T follicular helper cell (primary cell): ENCODE measurements at places on chromosomes 5 and 9.
A peak's percentile ranks its signal among the peaks of the same experiment; 100 is the strongest.

GRCh38 chr9:27489087-27489876 is 34.8 kb upstream of the IFNK start:
- DNase-seq: no peak

GRCh38 chr5:148237785-148238417 is 424 bp upstream of the MARCOL start:
- DNase-seq: no peak

GRCh38 chr9:132241840-132242620 is 80.2 kb downstream of the NTNG2 start:
- peak; percentile 32 for DNase-seq

DNA sequence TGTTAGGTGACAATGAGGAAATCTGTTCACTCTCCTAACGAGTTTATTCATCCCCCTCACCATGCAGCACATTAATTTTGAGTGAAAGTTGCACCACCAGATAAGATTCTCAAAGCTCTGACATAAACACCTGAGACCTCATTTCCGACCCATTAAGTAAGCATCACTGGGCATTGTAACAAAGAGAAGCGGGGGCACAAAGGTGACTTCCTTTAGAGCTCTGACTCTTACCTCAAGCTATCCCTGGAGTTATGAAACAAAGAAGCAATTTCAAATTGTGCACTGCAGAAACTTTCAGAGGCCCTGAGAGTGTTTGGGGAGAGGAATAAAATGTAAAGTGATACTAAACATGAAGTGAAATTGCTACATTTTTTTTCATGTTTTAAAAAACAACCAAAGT is 29.5 kb downstream of the C5orf15 start:
- DNase-seq: no peak

DNA sequence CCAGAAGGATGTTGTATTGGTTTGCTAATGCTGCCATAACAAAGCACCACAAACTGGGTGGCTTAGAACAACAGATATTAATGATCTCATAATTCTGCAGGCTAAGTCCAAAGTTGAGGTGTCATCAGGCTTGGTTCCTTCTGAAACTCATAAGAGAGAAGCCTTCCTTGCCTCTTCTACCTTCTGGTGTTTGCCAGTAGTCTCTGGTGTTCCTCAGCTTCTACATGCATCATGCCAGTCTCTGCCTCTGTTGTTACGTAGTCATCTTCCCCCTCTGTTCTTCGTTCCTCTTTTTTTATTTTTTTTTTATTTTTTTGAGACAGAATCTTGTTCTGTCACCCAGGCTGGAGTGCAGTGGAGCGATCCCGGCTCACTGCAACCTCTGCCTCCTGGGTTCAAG is 61.8 kb downstream of the LRRC70 start:
- no peak for DNase-seq

DNA sequence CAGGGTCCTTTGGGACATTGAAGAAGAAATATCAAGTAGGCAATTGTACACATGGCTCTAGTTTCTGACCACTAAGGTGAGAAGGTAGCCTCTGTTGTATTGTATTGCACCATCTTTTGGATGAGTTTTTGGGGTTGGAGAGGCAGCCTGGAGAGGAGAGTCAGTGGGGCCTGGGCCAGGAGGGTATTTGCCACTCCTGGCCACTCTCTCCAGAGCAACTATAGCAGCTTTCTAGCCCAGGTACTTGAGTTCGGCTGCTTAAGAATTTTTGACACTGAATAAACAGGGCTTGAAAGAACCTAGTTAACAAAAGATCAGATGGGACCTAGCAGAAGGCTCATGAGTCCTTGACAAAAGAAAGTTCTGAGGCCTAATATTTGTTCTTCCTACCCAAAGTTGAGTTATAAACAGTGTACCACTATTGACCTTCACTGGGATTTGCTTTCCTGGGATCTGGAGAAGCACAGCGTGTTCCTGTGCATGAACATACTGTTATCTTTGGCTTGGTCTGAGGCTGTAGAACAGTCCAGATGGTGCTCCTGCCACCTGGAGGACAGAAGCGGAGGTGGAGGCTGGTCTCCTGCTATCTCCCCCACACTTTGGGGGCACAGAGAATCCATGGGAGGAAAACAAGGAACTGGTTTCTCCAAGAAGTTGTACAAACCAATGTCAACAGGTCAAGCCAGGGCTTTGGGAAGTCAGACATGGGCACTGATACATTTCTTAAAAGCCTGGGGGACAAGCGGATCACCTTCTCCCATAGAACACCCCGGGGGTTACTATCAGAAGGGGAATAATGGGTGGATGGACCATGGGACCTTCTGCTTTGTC is 110.4 kb upstream of the LIFR start:
- DNase-seq: no peak

- peak; percentile 54 for DNase-seq
Observed at GRCh38 chr9:129624168-129624759, 1.7 kb upstream of the NTMT1 start.

- DNase-seq: no peak
Observed at GRCh38 chr9:100913257-100913656, 115.3 kb upstream of the PLPPR1 start.

GRCh38 chr5:130708754-130709153 is 456.3 kb downstream of the HINT1 start:
- DNase-seq: no peak
